ENCODE measurements at places on chromosomes 11 and 22.

DNA sequence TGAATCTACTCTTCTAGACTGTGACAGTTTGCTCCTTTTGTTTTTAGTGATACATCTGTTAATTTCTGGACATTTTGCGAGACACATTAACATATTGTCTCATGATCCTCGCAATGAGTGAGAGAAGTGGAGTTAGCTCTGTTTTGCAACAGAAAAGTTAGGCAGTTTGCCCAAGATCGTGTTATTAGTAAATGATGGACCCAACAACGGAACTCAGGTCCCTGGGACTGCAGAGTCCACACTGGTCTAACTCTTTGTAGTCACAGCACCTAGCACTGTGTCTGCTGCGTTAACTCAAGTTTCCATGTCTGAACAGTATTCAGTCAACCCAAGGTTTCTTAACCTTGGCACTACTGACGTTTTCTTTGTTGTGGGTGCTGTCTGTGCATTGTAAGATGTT, 3.2 kb downstream of the DEPDC7 start:
- DNase-seq, result no peak

GRCh38 chr11:2998073-2998850, 6.1 kb upstream of the NAP1L4 start:
- DNase-seq, result no peak

- DNase-seq, result peak; percentile 24
Observed at GRCh38 chr22:20750461-20751184, 23.3 kb upstream of the SERPIND1 start.

DNA sequence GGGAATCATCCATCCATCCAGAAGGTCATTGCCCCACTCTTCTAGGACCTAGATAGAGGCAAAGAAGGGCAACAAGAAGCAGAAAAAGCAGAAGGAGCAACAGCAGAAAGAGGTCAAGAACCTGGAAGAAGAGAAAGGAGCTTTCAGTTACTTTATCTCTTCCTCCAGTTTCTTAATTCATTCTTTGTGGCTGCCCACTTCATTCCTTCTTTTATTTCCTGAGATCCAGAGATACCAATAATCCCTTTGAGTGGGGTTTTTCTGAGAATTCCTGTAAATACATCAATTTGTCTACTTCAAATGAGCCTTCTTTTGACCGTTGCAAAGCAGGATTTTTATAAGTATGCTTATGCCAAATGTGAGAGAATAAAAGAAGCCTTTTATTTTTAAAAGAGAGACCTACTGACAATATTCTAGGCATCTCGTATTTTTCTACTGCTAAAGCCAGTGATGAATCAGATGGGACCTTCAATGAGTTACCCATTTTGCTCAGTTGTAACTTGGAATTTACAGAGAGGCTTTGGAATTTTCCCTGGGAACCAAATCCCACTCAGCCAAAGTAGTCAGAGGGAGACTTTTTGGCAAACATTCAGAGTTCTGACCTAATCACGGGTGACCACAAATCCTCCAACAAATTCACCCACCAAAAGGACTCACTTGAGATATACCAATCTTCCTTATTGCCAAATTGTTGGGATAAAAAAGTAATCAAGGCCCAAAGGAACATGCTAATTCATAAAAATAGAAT, 54.9 kb downstream of the ZC3H12C start:
- DNase-seq, result no peak

GRCh38 chr11:102364991-102365390, 18.0 kb downstream of the BIRC2 start:
- no peak for DNase-seq

- DNase-seq, result peak; percentile 66
Observed at GRCh38 chr11:73141309-73142127, 600 bp downstream of the FCHSD2 start.

- DNase-seq, result no peak
Observed at GRCh38 chr22:20064140-20064480, 15.9 kb upstream of the DGCR8 start.

- no peak for DNase-seq
Observed at GRCh38 chr11:110196241-110196754, 100.1 kb downstream of the RDX start.

- DNase-seq, result no peak
Observed at GRCh38 chr11:42661942-42662341, 649.9 kb upstream of the API5 start.

- no peak for DNase-seq
Observed at GRCh38 chr11:35549787-35550186, 24.4 kb upstream of the PAMR1 start.

DNA sequence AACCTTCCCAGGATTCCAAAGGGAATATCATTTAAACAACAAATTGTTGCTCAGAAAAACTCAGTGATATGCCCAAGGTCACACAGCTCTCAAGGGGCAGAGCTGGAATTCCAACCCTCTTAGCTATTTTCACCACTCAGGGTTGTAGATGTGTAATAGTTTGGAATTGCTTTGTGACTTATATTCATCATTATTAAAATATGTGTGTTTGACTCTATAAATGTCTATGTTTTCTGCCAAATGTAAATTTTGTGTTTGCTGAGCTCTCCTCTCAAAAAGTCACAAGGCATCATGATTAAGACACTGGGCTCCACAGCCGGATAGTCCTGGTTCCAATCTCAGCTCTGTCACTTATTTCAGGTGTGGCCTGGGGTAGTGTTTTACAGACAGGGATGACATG, 407.3 kb downstream of the TMEM135 start:
- no peak for DNase-seq

DNA sequence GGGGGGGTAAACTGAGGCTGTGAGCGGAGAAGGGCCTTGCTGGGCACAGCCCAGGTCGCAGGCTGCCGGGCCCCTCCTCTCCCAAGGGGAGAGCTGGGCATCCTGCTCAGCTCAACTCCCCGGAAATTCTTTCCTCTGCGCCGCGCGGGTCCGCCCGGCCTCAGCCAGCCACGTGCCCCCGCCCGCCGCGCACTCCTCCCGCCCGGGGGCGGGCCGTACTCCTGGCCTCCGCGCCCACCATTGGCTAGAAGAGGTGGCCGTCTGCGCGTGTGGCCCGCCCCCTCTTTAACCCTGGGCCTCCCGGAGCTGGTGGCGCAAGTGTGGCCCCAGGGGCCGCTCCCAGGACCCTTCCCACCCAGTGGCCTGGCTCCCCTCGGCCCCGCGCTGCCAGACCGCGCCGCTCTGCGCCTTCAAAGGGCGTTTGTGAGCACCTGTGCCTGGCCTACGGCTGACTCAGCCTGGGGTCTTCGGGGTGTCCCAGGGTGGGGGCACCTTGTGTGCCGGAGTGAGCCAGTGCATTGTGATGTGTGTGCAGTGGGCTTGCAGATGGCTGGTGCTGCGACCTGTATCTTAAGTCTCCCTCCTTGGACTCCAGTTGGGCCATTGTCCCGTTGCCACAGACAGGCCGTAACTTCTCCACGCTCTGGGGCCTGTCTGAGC, 2.0 kb downstream of the MRGPRF start:
- peak; percentile 34 for DNase-seq

GRCh38 chr22:29216873-29217666, 11.4 kb downstream of the EMID1 start:
- no peak for DNase-seq

- DNase-seq, result no peak
Observed at GRCh38 chr11:95486979-95487378, 256.0 kb upstream of the SESN3 start.

- no peak for DNase-seq
Observed at GRCh38 chr11:59112494-59112893, 5.5 kb downstream of the FAM111B start.

DNA sequence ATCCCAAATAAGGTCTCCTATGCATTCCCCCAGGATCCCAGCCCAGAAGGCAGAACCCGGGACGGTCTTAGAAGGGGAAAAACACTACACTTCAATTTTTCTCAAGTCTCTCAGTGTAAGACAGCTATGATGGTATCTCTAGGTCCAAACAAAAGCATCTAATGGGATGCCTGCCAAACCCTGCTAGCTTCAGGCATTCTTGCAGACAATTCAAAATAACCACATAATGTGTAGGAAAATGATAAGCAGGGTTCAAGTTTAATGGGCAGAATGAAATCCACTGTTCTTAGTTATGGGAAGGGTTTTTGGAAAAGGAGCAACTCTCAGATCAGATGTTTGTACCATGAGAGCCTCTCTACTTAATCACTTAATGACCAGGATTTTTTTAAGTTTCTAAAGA, 119.8 kb upstream of the ANO1 start:
- no peak for DNase-seq

GRCh38 chr11:117199053-117199915, at the start of gene TAGLN:
TSS of gene TAGLN (plus strand) at chr11:117199370. CDS start at chr11:117203014, 3,644 bp downstream.
- DNase-seq, result no peak

DNA sequence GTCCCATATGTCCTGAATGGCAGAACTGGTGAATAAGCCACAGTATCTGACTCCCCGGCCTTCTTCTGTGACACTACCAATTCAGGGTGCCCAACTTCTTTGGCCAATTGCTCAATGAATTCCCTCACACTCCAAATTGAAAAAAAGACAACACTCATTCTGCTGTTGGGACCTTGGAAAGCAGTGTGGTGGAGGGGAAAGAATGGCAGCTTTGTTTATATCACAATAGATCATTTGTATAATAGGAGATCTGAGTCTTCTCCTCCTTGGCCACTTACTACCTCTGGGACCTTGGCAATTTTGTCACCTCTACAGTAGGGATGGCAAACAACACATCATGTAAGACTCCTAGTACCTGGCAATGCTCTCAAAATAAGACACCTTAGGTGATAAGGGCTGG, 64.6 kb downstream of the OPCML start:
- no peak for DNase-seq

GRCh38 chr22:27832606-27833005, 31.1 kb upstream of the MN1 start:
- no peak for DNase-seq

DNA sequence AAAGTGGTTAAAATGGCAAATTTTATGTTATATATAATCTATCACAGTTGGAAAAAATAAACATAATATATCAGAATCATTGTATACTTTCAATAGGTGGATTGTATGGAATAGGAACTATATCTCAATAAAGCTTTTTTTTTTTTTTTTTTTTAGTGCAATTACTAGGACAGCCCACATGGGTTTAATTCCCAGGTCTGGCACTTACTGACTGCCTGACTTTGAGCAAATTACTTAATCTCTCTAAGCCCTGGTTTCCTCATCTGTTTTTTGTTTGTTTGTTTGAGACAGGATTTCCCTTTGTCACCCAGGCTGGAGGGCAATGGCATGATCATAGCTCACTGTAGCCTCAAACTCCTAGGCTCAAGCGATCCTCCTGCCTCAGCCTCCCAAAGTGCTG, 26.1 kb upstream of the BAIAP2L2 start:
- no peak for DNase-seq

DNA sequence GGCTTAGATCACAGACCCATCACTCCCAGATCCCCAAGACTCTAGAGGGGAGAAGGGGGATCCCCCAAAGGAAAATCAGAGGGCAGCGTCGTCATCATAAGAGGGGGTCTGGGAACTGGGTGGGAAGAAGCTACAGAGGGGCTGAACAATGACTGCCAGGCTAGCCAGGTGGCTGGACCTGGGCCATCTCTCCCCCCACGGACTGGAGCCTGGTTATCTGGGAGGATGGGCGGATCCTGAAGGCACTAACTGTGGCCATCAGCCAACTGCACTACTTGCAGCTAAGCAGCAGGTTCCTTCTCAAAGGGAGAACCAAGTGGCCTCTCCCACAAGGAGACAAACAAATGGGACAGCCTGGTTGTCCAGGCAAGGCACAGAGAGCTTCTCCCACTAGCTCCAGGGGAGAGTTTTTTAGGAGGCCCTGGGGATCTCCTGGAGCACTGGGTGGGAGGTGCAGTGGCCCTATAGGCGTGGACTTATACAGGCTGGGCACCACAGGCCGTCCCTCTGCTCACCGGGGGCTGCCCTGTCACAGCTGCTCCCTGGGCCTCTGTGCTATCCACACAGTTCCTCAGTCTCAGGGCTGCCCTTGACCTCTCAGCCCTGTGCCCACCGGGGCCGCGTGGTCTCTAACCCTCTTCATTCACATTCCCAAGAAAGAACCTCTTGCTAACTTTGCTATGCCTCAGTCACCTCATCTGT, 15.4 kb downstream of the P2RY6 start:
- DNase-seq, result no peak

DNA sequence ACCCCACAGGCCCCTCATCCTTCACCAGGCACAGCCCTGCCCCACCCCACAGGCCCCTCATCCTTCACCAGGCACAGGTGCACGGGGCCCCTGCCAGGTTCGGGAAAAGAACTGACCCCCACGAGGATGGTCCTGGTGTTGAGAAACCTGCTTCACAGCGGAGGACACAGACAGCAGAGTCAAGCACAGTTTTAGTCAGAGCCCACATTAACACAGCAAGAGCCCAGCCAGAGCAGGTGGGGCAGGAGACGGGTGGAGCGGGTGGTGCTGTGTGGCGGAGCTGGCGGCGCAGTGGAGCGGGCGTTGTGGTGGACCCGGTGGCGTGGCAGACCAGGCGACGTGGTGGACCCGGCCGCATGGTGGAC, 1085.5 kb downstream of the BRD1 start:
- DNase-seq, result no peak

DNA sequence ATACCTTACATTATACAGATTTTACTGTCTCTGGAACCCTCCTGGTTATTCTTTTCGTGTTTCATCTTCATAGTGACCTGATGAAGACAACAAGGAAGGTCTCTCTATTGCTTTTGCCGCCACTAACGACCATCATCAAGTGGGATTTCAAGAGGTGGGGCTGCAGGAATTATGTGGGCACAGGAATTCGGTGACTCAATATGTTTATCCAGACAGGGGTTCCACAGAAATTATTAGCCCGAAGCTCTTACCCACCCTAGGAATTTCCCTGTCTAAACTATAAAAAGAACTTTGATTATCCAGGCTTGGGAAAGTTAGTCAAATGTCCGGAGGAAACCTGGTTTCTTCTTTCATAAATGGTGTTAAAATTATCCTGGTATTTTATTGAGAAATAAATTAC, 566.8 kb upstream of the TENM4 start:
- no peak for DNase-seq

GRCh38 chr11:47980088-47980906, at the start of gene PTPRJ:
TSS of gene PTPRJ (plus strand) at chr11:47980559. CDS start at chr11:47980913, 354 bp downstream.
- peak; percentile 66 for DNase-seq

- no peak for DNase-seq
Observed at GRCh38 chr11:47573321-47573720, 5.4 kb downstream of the KBTBD4 start.
